ENCODE measurements at places on chromosomes 5 and 9.

DNA sequence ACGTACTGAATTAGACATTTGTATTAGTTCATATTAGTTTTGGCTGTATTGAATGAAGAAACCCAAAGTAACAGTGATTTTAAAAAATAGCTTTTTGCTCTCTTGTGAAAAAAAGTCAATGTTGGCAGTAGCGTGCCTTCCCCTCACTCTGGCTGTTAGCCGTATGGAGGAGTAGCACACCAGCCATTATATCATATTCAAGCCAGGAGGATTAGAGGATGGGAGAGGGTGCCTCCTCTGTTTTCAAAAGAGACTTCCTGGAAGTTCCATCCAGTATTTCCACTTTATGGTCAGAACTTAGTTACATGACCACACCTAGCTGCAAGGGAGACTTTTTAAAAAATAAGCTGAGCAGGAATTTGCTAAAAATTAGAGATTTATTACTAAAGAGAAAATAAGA is 41.2 kb downstream of the GPR21 start:
- DNase-seq = no peak

- DNase-seq = no peak
Observed at GRCh38 chr9:37035648-37036370, 1.7 kb upstream of the PAX5 start.

DNA sequence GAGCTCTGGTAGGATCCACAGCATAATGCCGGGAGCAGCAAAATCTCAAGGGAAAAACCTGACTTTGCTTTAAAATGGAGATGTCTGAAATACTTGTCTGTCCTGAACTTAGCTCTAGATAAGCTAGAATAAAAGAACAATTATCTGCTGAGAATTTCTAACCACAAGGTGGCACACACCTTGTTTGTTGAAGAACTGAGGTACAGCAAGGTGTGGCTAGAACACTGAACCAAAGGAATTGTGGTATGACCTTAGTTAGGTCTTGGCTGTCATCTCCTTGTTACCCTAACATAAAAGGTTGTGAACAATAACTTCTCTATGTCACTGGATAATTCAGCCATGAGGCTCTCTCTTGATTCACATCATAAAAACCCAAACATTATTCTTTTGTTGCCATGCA is 72.3 kb upstream of the ANXA1 start:
- no peak for DNase-seq

GRCh38 chr9:128595471-128595870 is 43.1 kb downstream of the SPTAN1 start:
- DNase-seq = no peak
